ENCODE measurements at places on chromosomes 3 and 15. TPM values are rescaled to one million over a fixed set of nuclear protein-coding genes. Genes with fewer than 3 reads are reported as not detected.

The ASB14 gene
- 1.3 TPM for total RNA-seq

The KATNBL1 gene
- 21.6 TPM for total RNA-seq

The GPR62 gene
- total RNA-seq: 0.19 TPM

The B3GALNT1 gene
- total RNA-seq: 64.9 TPM

The CCR9 gene
- not detected for total RNA-seq

The SGO1 gene
- 0.24 TPM for total RNA-seq

The IRAK2 gene
- total RNA-seq: 0.71 TPM

The IQCF5 gene
- not detected for total RNA-seq

The TUSC7 gene
- not detected for total RNA-seq
